D721Med (cell line): ENCODE measurements at places on chromosomes 3 and 15.

GRCh38 chr3:57569859-57570450, 13.9 kb downstream of the PDE12 start:
- no peak for DNase-seq

- DNase-seq, result no peak
Observed at GRCh38 chr3:95134693-95135413, 1072.0 kb downstream of the NSUN3 start.

- no peak for DNase-seq
Observed at GRCh38 chr3:40216471-40216870, 93.0 kb upstream of the EIF1B start.

DNA sequence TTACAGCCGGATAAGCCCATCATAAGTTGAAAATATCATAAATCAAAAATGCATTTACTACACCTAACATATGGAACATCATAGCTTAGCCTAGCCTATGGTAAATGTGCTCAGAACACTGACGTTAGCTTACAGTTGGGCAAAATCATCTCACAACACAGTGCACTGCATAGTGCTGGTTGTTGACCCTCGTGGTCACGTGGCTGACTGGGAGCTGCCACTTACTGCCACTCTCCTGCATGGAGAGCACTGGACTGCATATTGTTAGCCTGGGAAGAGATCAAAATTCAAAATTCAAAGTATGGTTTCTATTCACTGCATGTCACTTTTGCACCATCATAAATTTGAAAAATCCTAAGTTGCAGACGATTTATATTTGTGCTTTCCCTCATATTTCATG, 94.0 kb upstream of the CACNA2D3 start:
- no peak for DNase-seq

GRCh38 chr3:164533275-164533674, 545.0 kb downstream of the SI start:
- DNase-seq, result no peak

- DNase-seq, result no peak
Observed at GRCh38 chr3:155520463-155520862, 224.4 kb downstream of the PLCH1 start.

DNA sequence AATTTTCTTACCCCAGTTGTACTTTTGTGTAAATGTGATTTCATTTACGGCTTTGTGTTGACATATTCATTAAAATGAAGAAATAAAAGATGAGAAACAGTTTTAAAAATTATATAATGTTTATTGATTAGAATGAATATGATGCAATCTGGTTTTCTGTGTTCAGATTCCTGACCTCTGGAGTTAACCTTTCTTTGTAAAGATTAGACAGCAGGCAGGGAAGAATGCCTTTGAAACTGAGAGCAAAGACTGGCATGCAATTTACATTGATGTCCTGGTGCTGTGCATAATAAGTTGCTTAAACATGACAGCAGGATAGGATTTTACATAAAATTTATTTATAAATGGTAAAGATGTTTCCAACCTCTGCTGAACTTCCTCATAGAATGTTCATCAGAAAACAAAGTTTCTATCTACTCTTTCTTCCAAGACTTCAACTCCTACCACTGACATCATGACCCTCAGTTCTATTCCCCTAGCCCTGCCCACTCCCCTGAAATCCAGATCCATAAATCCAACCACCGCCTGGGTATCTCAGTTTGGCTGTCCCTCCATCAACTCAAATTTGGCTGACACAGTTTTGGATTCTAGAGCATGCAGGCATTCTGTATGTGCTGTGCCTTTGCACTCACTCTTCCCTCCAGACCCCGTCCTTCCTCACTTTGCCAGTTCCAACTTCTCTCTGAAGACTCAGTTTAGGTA, 1.7 kb downstream of the HGD start:
- DNase-seq, result no peak

GRCh38 chr3:188049606-188050530, 104.1 kb upstream of the LPP start:
- no peak for DNase-seq

DNA sequence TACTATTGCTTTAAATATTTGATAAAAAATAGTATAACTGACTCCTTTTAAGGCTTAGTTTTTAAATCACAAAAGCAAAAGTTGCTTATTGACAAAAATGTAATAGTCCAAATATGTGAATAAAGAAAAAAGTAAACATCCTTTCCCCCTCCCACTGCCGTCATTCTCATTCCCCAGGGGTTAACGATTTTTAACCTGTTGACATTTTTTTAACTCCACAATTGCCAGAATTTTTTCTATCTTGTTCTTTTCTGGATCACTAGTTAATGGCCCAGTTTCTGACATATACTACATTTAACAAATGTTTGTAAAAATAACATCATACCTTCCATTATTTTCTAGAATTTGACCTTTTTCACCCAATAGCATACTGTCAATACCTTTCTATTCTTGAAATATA, 60.6 kb upstream of the TCF12 start:
- DNase-seq, result no peak

DNA sequence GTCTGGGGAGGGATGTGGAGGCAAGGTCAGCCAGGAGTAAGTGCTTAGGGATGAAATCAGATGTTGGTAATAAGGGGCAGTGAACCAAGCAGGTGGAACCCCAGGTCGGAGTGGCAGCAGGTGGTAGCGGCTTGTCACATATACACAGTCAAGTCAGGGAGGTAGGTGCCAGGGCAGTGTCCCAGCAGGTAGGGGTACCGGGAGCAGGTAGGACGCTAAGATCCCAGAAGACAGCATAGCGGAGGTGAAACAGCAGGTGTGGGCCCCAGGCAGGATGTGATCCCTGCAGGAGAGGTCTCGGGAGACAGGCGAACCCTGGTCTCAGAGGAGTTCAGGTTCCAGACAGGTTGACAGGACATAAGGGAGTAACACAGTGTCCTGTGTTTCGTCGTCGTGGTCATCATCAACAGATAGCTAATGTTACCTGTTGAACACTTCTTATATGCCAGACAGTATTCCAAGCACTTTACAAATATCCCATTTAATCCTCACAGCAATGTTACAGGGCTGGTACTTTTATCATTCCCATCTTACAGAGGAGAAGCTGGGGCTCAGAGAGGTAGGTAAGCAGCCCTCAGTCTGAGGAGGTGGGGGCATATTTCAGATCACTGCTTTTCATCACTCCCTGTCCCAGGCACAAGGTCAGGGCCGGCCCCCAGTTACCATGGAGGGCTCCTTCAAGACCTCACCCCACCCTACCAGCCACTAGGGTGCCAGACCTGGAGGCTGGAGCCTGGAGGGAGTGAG, 241.6 kb downstream of the UACA start:
- DNase-seq, result no peak

DNA sequence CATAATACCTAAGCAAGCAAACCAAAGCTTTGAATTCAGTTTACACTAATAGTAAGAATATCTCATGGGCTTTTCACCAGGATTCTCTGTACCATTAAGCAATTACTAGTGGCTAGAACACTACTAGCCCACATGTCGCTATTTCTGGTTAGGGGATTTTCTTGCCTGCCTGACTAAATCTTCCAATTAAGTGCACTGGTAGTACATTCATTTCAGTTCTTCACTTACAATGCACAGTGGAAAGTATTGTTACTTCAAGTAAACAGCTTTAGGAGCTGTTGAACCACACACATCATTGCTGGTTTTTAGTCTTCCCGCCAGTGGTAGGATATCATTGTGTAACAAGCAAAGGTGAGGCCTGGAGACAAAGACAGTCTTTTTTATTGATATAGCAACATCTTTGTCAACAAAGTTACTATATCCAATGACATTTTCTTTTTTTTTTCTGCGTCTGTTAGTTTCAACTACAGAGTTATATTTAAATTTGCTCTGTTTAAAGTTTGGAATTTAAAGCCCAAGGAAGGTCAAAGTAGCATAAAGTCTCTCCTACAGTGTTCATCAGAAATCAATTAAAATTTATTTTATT, 826.8 kb upstream of the NR2F2 start:
- DNase-seq, result no peak

DNA sequence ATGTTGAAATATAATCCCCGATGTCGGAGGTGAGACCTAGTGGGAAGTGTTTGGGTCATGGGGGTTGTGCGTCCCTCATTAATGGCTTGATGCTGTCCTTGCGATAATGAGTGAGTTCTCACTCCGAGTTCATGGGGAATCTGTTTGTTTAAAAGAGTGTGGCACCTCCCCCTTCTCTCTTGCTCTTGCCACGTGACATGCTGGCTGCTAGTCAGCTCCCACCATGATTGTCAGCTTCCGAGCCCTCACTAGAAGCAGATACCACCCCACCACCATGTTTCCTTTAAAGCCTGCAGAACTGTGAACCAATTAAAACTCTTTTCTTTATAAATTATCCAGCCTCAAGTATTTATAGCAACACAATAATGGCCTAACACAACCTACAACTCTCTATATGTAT, 166.3 kb upstream of the MBNL1 start:
- DNase-seq, result no peak

DNA sequence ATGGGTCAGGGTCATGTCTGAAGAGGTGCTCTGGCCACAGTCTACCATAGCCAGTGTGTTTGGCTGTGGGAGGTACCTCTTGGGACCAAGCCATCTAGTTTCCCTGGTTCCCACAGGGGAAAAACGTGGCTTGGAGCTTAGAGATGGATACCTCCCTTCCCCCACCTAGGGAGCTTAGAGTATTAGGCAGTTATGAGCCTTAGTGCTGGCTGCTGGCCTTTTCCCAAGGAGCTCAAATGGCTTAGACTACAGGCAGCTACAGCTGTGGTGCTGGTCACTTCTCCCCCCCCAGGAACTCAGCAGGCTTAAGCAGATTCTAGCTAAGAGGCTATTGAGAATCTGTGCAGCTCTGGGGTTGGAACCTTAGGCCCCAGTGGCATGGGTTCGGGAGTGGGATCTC, 591.2 kb downstream of the NSUN3 start:
- no peak for DNase-seq

GRCh38 chr3:167839460-167840134, 104.1 kb downstream of the SERPINI1 start:
- DNase-seq, result no peak

DNA sequence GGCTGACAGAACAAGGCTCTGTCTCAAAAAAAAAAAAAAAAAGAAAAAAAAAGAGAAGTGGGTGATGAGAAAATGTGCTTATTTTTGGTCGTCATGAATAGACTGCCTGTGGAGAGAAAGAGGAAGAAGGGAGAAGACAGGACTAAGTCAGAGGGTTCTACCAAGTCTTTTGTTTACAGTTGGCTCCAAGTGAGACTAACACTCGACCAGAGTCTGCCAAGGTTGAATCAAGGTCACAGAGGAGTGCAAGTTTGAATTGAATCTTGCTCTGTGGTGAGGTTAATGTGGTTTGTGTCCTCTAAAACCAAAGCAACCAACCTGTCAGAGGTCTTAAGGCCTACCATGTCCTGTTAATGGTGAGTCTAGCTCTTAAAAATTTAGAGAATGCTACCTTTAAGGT, 334.1 kb upstream of the GRM7 start:
- DNase-seq, result no peak

DNA sequence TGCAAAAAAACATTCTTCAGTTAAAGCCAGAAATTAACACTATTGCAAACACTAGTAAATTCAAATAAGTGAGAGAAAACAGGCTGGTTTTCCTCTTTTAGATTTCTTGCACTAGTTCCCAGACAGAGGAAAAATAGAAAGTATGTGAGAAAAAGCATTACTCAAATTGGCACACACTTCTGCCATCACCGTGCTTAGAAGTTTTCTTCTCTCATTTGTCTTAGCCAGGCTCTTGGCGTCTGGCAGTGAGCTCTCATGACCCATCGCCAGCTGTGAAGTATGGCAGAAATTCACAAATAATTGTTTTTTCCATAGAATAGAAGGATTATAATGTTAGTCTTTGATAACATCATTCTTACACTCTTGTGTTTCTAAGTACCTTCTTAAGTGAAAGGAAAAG, 515.9 kb downstream of the GBE1 start:
- no peak for DNase-seq

DNA sequence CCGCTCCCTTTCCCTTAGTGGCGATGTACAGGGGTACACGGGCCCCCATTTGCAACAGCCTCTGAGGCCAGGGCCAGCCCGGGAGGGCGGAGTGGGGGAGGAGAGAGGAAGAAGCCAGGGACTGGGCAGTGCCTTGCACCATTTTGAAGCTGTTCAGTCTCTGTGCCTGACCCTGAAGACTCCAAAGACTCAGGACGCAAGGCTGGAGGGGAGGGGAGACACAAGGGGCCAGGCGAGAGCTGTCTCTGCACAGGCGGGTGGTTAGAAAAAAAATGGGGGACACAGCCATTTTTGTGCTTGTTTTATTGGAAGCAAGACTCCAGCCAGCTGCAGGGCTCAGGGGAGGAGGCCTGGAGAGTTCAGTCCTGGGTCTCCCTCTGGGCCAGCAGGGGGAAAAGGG, 1.6 kb downstream of the RPP25 start:
- DNase-seq, result no peak

GRCh38 chr3:189664311-189664710, 33.1 kb downstream of the TP63 start:
- DNase-seq, result no peak

- DNase-seq, result no peak
Observed at GRCh38 chr15:67828969-67829646, 3.8 kb downstream of the SKOR1 start.

- DNase-seq, result no peak
Observed at GRCh38 chr15:85531083-85531482, 150.7 kb downstream of the AKAP13 start.

DNA sequence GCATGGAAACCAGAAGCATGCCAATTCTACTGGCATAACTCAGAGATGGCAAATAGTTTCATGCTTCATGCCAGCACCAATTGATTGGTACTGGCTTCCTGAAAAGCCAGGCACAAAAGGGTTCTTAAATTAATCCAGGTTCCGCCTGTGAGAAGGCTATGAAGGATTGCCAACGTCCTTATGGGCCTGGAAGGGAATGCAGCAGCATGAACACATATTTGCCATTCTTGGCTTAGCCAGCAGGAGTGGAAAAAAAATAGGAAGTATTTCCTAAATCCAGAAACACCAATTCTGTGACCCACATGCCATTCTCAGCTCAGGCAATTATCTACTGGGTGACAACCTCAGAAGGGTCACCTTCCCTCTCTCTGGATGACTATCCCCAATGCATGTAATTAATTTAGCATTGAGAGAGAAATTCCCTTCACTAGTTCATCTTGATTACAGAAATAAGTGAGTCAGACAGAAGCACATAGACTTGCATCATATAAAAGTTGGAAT, 36.0 kb downstream of the ADAMTS9 start:
- no peak for DNase-seq

GRCh38 chr15:100831467-100831866, 48.2 kb upstream of the ALDH1A3 start:
- peak; percentile 49 for DNase-seq
